ENCODE measurements at places on chromosomes 11 and 22.
A peak's percentile ranks its signal among the peaks of the same experiment; 100 is the strongest.

DNA sequence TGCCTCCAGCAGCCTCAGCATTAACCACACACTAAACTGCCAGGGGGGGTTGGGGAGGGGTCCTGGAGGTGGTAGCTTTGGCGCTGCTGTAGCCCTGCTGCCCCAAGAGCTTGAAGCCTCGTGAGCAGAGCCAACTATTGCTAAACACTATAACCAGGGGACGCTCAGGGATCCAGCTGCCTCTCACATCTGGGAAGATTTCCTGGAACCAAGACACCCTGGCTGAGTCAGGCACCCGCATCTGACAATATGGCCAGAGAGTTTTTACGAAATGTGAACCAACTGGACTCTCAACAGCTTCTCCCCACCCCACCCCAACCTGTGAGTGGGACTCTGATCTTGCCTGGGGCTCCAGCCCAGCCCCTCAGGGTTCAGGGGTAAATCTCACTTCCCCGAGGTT lies 14.3 kb downstream of the C1QTNF6 start:
- no peak for DNase-seq

- DNase-seq: no peak
These were observed 243.1 kb downstream of the ST3GAL4 start for GRCh38 chr11:126598344-126599216.

DNA sequence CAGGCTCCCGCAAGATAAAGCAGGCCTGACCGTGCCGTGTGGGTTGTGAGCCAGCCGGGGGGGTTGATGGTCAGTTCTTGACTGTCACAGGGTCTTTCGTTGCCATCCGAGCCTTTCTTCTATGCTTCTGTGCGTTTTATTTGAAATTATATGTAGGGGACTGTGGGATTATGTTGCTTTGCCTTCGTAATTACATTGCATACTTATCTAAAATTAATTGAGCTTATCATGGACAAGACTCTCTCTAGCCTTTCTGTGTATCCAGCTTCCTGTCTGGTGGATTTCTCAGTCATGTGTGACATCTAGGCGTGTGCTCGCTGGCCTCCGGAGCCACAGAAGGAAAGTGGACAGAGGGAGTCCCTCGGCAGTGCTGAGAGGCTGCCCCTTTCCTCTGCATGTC lies 93.2 kb downstream of the TBC1D22A start:
- no peak for DNase-seq

GRCh38 chr11:57647960-57648800 lies 1.5 kb downstream of the YPEL4 start:
- no peak for DNase-seq

- peak; percentile 98 for DNase-seq
These were observed at the start of gene SMDT1 for GRCh38 chr22:42079319-42080251. Gene SMDT1, plus strand, starts transcription at chr22:42079700. Its CDS starts 69 bp downstream, at chr22:42079769.

DNA sequence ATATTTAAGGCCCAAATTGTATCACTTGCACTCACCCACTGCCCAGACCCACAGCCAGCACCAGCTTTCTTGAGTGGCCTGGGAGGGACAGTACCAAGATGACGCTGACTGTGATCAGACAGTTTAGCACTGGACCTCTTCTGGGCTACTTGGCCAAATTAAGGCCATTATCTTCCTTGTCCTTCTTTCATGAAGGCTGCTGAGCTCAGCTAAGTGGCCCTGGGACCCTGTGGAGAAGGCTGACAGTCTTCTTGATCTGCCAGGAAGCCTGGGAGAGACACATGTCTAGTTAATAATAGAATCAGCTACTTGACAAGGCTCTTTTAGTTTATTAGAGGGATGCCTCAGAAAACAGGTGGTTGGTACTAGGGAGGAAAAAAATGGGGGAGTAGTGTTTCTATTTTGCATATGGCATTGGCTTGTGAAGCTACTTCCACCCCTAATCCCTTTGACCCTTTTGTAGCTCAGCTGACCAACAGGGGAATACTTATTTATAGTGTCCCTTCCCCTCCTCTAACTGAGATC lies 127.9 kb upstream of the NTM start:
- DNase-seq: no peak

- no peak for DNase-seq
These were observed 61.8 kb upstream of the ADA2 start for GRCh38 chr22:17281026-17281425.

DNA sequence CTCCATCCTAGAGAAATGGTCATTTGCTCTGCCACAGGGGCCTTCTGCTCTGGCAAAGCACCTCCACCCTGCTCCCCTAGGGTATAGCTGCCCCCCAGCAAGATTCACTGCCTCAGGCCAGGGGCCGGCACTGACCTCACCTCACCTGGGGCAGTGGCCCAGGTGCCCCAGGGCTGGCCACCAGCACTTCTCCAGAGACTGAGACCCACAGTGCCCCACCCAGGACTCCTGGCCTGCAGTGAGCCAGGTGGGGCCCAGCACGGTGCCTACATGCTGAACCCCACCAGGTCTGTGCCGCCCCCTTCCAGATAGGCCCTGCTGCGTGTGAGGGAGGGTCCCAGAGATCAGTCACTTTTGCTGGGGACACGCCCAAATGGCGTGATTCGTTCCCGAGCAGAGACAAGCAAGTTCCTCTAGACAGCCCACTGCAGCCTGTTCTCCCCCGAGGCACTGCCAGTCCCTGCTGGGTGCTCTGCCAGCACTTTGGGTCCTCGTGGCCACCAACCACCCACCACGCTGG lies 10.8 kb downstream of the GNB1L start:
- no peak for DNase-seq
